ENCODE measurements at places on chromosomes 13 and 19.
A peak's percentile ranks its signal among the peaks of the same experiment; 100 is the strongest.

GRCh38 chr13:103187721-103188156 lies 121.5 kb upstream of the SLC10A2 start:
- no peak for DNase-seq

GRCh38 chr13:19181021-19181620 lies 503 bp downstream of the TUBA3C start:
- no peak for DNase-seq

DNA sequence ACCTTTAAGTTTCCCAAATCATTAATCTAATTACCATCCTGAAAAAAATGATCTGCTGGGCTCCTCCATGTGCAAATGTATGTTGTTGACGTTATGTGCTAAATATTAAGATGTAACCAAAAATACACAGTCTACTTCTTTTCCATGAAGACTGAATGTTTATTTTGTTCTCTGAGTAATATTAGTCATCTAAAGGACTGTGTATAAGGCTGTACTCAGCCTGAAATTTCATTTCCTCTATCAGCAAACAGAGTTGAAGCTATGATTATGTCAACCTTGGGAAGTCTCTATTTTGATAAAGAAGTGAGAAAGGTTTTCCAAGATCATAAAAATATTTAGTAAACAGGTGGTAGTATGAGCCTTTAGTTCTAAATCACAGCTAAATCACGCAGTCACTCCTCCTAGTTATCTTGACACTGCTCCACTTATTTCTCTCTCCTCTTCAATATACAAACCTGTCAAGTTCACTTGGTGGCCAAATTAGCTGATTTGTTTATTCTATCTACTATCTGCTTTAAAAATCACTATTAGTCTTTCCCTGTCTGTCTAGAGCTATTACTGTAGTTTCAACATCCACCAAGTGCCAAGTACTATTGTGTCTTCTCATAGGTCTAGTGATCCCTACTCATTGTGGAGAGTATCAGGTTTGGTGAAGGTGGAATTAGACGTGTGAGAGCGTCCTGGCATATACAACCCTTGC lies 211.7 kb upstream of the STARD13 start:
- no peak for DNase-seq

DNA sequence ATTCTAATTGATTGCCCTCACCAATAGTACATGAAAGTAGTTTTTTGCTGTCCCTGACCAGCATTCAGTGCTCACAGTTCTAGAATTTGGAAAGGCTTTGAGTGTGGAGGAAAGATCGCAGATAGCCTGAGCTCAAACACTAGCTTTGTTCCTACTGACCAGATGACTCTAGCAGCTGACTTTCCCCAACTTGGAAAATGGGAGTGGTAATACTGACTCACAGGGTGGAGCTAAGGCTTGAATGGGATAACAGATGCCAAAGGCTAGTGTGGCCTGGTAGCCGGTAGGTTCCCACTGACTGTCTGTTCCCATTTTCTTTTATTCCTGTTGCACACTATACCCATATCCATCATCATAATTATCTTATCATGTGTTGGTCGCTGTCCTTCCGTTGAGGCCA lies 3.7 kb downstream of the ZSCAN22 start:
- DNase-seq = no peak

- no peak for DNase-seq
Measured at GRCh38 chr19:7211191-7211951, 82.8 kb downstream of the INSR start.

GRCh38 chr19:11598103-11598483 lies 810 bp downstream of the ZNF627 start:
- peak; percentile 4 for DNase-seq

DNA sequence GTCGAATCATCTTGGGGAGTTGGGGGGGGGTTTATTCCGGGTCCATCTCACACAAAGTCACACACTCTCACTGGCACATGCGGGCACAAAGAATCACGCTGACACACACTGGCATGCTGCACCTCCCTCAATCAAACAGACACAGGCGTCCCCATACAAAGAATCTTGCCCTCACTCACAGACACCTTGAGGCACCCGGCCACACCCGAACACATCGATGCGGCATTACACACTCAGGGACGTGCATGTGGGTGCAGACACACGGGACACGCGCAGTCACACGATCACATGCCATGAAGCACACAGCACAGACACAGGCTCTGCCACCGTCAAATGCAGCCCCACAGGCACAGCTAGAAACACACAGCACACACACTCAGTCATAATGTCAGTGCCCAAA lies 7.8 kb downstream of the NFIX start:
- no peak for DNase-seq

DNA sequence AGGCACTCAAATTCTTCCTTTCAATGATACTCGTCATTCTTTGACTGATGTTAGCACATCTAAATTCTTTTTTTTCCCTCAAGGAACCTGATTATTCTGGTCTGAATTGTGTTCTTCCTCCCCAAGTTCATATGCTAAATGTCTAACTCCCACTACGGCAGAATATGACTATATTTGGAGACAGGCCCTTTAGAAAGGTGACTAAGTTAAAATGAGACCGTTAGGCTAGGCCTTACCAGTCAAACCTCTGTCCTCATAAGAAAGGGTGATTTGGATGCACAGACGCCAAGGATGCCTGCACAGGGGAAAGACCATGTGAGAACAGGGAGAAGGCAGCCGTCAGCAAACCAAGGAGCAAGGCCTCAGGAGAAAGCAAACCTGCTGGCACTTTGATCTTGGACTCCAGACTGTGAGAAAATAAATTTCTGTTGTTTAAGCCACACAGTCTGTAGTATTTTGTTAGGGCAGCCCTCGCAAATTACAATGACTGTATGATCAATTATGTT lies 13.1 kb upstream of the FOXO1 start:
- DNase-seq = no peak

DNA sequence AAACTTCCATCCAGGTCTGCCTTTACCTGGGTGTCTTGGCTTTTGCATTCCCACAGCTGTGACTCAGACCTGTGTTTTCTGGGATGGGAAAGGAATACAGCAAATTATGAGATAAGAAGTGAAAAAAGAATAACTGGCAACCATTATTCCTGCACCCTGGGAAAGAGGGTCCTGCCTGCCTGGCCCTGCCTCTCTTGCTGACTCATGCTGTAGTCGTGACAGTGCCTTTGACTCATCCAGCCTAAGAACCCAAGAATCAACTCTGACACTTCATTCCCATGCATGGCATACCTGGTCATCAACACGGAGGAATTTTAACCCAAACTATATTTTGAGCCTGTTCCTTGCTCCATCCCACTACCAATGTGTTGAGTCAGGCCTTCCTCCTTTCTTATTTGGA lies 185.4 kb upstream of the SERP2 start:
- DNase-seq = no peak

- DNase-seq = no peak
Measured at GRCh38 chr19:3524078-3524842, 14.7 kb upstream of the TEKTIP1 start.

DNA sequence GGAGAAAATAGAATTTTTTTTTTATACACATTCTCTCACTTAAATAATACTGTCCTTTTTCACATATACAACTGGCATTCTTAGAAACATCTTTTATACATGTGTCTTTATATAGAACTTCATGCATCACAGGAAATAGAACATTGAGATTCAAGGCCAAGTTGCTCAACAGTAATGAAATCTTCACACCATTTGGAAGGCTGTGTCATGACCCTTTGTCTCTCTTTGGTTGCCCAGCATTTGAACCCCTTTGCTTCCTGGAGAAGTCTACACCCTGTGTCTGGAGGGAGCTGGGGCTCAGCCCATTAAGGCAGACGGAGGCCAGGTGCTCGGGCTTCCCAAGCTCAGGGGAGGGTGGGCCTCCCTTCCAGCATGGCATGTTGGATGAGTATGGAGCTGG lies 41.1 kb downstream of the B3GLCT start:
- no peak for DNase-seq

DNA sequence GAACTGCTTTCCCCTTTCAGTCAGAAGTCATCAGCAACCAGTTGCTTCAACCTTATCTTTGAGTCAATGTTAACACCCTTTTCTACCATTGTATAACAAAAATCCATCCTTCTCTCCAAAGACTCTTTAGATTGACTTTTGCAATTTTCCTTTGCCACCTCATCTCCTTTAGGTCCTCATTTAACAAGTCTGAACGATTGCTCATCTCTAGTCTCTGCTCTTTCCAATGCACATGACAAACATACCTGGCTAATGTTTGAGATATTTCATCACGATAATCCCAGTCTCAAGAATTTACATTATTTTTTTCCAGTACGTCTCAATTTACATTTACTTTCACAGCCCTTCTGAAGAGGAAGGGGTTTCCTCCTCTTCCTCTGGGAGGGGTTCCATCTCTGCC lies 127.5 kb downstream of the KLF12 start:
- no peak for DNase-seq

GRCh38 chr13:75365724-75366173 lies 116.2 kb downstream of the TBC1D4 start:
- no peak for DNase-seq

DNA sequence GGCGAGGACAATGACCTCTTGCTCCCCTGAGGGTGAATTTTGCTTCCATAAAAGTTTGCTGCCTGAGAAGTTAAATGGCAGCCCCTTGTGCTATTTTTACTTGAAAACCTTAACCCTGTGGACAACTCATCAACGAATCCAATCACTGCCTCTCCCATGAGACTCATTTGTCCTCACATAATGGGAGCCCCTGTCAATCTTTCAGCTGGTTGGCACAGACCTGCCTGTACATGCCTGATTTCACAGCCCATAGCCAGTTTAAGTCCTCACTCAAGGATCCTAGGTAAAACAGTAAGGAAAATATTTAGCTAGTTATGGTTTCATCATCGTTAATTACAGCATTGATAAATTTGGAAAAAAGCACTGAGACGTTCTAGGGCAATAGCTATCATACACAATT lies 207.4 kb downstream of the NHLRC3 start:
- DNase-seq = no peak

DNA sequence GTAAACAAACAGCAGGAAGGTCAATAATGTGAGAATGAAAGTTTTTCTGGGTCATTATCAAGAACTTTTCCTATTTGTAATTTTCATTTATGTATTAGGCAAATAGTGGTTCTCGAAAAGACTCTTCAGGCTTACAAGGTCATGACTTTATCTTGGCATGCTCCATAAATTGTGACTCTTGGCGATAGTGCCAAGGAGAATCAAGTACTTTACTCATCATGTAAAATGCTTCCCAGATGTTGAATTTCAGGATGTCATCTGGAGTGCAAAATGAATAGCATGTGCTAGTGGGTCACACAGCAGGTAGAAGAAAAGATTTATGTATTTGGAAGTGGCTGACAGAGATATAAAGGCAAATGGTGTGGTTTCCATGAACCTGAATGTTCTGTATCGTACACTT lies 1492.7 kb upstream of the PCDH20 start:
- no peak for DNase-seq

DNA sequence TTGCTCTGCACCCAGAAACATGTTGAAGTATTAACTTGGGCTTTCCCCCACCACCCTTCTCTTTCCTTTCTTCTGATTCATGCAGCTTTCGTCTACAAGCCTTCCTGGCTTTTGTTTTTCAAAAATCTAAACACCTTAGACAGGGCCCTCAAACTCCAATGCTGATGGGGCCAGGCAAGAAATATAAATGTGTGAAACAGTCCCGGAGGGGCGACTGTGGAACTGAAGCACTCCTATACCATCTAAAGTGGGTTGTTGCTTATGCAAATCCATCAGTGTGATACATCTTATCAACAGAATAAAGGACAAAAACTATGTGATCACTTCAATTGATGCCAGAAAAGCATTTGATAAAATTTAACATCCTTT lies 6.1 kb downstream of the FCGBP start:
- no peak for DNase-seq

GRCh38 chr13:113765564-113765910 lies 6.5 kb downstream of the TMEM255B start:
- no peak for DNase-seq

- DNase-seq = no peak
Measured at GRCh38 chr13:28022848-28023518, 34.5 kb upstream of the URAD start.

DNA sequence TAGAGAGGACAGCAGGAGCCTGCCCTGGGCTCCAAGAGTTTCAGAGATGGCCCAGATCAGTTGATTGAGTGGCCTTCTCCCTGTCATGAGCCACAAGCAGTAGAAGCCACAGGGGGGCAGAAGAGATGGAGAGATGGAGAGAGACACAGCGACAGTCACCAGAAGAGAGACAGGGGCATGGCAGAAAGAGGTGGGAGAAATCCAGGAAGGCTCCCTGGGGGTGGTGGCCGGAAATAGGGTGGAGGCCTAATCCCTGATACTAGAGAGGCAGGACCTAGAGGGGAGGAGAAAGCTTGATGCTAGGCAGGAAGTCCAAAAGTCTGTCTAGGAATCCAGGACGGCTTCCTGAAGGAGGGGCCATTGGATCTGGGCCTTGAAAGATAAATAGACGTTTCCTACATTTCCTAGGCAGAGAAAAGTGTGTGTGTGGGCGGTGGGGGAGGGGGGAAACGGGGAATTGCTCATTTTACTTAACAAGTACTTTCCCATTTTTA lies 9.6 kb upstream of the TPM4 start:
- DNase-seq = no peak

DNA sequence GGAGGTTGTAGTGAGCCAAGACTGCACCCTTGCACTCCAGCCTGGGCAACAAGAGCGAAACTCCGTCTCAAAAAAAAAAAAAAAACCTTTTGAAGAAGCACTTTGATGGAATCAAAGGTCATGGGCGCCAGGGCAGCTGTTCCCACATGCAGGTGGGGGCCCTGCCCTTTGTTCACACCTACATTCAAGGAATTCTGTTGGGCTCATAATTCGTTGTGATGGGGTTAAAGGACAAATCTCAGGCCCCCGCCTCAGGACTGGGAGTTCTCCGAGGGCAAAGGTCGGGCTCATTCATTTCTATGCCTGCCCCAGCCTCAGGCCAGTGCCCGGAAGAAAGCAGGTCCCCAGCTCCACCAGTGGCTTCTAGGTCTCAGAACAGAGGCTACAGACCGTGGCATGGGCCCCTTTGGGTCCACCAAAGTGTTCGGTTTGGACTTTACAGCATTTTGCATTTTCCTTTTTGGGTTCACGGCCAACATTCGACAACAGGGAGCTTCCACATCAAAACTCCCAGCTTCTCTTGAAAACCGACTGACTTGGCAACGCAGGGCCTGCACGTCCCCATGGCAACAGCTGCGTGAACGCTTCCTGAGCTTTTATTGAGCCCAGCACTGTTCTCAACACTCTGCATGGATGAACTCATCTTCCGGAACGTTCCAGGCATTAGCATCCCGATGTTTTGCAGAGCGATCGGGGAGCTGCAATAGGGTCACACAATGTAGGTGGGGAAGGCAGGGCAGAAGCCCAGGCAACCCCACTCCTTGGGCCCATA lies 10.1 kb upstream of the GTF2F1 start:
- no peak for DNase-seq

DNA sequence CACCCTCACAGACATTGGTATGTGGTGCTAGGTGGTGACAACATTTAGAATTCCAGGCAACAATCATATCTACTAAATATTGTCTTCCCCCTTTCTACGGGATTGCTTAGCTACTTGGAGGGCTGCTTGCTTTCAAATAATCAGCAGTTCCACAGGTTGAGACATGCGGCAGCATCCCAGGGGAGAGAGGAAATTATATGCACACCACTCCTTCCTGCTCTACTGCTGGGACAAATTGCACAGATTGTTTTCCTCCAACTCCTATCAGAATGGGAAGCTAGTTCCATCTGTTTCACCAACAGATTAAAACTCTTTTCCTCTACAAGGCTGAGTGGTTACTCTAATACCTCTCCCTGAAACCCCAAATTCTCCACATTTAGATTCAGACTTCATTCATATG lies 275.4 kb downstream of the DNAJC15 start:
- DNase-seq = no peak
